T1000 (cell line): ENCODE measurements at places on chromosomes 1 and 21.

DNA sequence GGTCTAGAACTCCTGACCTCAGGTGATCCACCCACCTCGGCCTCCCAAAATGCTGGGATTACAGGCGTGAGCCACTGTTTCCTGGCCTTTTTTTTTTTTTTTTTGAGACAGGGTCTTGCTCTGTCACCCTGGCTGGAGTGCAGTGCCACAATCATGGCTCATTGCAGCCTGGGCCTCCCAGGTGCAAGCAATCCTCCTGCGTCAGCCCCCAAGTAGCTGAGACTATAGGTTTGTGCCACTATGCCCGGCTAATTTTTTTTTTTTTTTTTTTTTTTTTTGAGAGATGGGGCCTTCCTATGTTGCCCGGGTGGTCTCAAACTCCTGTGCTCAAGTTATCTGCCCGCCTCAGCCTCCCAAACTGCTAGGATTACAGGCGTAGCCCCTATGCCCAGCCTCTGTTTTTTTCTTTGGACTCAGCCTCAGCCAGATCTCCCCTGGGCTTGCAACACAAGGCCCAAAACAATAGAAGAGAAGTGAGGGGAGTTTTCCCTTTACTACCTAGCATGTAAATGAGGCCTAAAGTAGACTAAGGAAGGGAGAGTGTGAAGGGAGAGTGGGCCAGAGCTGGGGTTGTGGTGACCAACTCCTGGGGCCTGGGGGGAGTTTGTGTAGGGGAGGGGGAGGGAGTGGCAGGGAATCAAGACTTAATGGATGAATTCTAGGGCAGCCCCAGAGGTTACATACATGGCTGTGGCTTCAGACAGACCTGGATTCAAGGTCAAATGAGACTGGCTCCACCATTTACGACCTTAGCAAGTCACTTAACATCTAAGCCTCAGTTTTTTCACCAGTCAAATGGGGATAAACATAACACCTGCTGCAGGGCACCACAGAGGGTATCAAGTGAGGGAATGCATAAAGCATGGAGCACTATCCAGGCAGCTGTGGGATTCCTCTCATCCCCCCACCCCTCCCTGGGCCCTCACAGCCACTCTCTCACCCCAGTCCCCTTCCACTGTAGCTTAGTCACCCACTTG lies 1.6 kb upstream of the CD52 start:
- DNase-seq = no peak

DNA sequence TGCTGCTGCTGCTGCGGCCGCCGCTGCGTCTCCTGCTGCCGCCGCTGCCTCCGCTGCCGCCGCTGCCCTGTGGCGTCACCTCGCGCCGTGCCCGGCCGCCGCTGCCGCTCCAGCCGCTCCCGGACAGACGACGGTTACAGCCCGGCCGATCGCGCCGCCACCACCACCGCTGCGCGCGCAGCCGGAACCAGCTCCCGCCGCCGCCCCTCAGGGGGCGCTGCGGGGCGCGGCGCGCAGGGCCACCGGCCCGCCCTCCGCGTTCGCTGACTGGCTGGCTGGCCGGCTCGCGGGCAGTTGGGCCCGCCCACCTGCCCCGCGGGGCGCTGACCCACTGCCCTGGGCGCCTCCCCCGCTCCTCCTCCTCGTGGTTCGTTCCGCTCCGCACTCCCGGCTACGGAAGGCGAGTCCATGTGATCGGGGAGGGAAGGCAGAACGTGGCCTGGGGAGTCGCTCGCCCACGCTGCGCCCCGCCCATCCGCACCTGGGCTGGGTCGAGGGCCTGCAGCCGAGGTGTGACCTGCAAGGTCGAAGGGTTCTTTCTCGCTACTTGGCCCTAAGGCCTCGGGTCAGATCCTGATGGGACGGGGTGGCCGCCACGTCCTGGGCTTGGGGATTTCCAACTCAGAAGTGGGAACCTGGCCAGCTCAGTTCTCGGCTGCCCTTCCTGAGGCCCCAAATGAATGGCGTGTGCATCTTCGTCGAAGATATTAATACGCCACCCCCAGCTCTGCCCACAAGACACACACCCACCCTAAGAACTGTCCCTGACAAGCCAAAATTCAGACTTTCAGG lies at the start of gene PTP4A2:
TSS of gene PTP4A2 (minus strand) at position 185 of the 792 bp plus-strand sequence. CDS start 19,303 bp downstream, outside the sequence.
- DNase-seq = peak; percentile 94

DNA sequence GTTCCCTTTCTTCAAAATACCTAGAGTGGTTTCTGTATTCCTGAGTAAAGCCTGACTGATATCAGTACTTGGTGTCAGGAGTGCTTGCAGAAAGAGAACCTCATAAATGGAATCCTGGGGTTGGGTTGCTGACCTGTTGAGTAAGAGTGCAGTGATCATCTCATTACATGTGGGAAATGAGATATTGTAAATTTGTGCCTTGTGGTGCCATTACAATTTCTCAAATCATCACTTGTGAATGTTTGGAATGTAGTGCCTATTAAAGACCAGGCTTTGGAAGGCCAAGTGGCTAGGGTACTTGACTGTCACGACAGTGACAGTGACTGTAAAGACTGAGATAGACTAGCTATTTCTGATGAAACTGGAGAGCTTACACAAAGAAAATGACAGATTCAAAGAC lies 176.7 kb upstream of the CTTNBP2NL start:
- no peak for DNase-seq

DNA sequence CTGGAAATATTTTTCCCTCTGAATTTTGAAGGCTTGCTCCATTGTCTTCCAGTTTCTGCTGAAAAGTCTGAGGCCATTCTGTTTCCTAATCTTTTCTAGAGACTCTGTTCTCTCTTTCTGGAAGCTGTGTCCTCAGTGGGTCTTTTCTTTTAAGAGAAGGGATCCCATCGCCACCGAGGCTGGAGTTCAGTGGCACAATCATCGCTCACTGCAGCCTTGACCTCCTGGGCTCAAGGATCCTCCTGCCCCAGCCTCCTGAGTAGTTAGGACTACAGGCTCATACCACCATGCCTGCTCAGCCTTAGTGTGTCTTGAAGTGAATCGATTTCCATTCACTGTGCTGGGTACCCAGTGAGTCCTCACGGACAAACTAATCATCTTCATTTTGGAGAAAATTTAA lies 9.6 kb upstream of the LRP8 start:
- no peak for DNase-seq

DNA sequence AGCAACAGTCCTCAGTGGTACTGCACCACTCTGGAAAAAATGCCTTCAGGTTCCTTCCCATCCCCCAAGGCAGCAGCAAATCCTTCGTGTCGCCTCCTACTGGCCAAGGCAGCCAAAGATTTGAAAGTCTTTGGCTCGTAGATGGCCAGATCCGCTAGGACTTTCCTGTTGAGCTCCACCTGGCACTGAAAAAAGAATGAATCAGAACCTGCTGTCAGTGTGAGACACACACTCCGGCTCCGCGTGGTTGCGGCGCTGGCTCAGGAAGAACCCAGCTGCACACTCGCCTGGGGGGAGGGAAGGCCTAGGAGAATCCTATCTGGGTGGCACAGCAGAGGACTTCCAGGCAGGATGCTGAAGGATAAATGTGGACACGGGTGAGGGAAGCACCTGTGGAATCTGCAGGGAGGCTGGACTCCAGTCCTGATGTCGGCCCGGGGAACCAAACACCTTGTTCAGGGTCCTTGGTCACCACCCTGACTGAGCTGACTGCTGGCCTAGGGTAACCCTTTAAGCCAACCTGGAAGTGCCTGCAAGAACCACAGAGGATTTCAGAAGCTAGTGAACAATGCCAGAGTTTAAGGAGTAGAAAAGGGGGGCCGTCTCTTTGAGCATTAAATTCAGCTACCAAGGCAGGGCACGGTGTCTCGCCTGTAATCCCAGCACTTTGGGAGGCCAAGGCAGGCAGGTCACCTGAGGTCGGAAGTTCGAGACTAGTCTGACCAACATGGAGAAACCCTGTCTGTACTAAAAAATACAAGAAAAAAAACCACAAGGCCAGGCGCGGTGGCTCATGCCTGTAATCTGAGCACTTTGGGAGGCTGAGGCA lies 3.2 kb upstream of the CCNL2 start:
- peak; percentile 4 for DNase-seq

DNA sequence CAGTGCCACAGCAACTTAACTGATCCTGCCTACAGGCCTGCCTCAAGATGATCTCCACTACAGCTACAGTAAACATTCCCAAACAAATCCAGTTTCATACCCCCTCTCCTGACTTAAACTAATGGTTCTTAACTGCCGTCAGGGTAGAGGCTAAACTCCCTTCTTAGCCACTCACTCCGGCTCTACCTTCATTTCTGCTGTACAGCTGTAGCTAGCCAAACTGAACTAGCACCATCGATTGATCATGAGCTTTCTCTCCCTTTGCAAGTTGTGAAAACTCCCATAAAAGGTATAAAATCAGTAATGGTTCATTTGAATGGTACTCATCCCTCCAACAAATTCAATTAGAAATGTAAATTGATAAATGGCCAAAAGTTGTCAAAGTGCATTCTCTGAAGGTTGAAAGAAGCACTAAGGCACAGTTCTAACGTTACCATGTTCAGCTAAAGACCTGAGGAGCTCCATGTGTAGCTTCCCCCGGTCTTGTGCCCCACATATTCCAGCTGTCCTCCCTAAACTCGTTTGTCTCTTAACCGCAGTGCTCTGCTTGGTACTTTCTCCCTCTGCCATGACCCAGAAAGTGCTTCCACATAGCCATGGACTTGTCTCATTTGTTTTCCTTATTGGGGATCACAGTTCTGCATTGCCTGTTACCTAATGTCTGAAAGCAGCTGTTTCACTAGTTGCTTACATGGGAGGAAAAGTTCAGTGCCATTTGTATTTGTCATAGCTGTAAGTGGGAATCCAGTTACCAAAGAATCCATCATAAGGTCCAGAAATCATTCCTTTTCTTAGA lies 49.8 kb downstream of the DHX9 start:
- no peak for DNase-seq
